NCI-H69 (cell line): ENCODE measurements at places on chromosomes 5 and 9.
A peak's percentile ranks its signal among the peaks of the same experiment; 100 is the strongest.

DNA sequence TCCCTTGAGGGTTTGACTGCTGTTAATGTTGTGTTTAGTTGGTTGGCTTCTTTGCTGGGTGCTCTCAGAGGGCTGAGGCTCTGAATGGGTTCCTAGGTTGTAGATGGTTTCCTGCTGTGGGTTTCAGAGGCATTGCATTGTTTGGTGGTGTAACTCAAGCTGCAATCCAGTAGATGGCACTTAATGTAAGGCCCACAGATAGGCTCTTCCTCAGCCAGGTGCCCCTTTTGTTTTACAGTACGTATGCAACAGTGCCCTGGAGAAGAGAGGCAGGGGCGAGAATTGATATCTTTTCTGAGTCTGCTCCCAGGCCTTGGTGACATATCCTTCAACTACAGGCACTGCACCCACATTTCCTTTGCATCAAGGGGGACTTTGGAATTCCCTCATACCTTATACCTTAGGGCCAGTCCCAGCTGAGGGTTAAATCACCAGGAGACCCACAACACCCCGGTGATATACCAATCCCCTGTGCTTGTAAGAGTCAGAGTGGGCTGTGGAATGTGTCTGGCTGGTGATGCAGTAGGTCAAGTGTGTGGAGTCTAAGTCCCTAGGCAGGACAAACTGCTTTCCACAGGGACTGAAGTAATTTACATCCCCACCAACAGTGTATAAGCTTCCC lies 7.0 kb upstream of the UGT3A2 start:
- DNase-seq = peak; percentile 70

GRCh38 chr5:139495638-139496435 lies 13.3 kb upstream of the STING1 start:
- no peak for DNase-seq

DNA sequence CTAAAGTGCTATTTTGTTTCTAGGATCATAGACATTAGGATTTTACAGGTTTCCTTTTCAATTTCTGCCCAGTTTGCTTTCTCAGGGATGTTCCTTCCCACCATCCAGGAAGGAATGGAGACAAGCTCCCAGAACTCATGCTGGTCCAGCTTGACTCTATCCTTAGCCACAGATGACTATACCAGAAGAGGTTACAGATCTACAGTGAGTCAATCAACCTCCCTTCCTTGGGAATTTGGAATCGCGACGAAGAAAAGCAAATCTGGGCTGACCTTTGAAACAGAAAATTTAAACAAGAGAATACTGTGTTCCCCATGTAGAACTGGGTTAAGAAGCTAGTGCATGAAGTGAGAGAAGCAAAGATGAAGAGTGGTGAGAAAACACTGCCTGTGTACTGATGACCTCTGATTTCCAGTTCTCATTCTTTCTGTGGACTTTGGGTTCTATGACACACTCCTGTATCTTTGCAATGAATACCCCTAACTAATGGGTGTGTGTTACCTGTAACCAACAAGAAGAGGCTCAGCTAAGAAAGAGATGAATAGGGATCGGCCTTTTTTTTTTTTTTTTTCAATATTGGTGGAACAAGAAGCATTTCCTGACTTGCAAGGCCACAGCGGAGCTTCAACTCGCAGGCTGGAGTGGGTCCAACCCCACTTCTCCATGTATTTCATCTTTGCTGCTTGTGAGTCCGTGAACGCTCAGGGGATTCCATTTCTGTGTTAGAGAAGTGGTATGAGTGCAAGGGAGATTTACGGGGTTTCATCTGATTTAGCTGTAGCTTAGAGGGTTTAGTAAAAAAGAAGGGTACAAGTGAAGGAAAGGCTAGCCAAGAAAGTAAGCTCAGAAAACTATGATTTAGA lies 563.9 kb upstream of the CLINT1 start:
- DNase-seq = no peak

DNA sequence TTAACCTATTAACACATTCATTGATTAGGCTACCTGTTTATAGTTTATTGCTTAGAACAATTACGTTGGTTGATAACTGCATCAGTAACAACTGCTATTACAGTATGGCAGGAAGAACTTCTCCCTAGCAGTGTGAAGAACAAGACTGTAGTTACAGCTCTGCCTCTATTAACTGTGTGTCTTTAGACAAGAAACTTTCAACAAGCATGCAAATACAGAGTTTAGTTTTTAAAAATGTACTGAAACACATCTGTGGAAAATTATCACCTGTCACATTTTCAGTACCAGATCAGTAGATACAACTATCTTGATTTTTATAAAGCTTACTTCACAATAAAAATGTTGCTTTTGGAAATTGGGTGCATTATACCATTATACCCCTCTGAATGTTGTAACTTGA lies 22.2 kb downstream of the ELL2 start:
- no peak for DNase-seq

- no peak for DNase-seq
Measured at GRCh38 chr9:137971477-137972138, 94.0 kb downstream of the CACNA1B start.

DNA sequence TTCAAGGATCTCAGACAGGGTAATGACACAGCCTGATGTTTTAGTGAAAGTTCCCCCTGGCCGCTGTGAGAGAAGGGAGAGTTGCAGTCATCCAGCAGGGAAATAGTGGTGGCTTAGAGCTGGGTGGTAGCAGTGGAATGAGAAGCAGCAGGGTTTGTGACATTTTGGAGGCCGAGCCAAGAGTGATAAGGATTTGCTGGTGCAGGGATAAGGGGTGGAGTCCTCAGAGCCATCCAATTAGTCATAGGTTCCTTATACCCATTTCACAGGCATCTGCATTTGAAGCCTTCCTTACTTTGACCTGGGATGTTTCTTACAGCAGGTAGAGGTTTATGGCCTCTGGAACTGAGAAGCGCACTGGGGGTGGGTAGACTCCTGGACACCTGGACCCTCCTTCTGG lies 12.8 kb downstream of the JADE2 start:
- DNase-seq = no peak

GRCh38 chr9:5188060-5188984 lies 2.9 kb upstream of the INSL6 start:
- peak; percentile 9 for DNase-seq
